ENCODE measurements at places on chromosomes 7 and 10.

- no peak for DNase-seq
Observed at GRCh38 chr7:91941450-91941849, 788 bp downstream of the AKAP9 start.

GRCh38 chr10:103238506-103239252 lies 7.0 kb upstream of the RPEL1 start:
- no peak for DNase-seq

- no peak for DNase-seq
Observed at GRCh38 chr7:29980151-29980550, 9.4 kb downstream of the SCRN1 start.

DNA sequence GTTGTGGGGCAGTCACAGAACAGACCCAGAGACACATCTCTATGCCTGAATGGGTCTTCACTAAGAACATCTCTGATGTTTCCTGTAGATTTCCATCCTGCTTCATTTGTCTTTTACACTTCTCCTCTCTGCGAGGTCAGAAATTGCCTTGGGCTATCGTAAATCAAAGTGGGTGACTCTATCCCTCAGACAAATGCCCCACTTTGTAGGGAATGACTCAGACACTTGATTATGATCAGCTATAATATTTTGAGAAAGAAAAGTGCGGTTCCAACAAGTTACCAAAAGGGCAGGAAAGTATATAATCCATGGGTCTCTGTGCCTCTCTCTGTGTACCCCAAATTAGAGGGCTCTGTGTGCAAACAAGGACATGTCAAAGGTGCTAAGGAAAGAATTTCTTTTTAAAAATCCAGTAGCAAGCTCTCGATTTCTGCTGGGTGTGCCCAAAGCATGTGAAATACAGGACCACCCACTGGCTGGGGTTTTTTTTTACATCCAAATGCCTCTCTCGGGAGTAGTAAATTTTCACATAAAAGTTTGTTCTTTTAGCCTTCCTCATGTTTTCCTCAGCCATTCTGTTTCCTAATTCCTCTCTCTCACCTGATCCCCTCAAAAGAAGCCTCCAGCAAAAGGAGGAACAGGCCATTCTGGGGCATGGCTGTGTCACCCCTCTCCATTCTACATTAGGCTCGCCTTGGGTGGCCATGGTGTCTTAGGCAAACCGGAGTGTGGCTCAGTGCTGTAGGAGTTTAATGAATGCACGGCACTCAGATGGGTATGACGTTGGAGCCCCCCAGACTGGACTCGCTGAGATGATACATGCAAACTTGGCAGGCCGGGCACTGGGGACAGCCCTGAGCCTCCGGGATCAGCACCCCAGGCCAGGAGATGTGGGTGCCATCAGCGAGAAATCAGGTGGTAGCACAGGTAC lies 6.3 kb upstream of the OPN4 start:
- no peak for DNase-seq

DNA sequence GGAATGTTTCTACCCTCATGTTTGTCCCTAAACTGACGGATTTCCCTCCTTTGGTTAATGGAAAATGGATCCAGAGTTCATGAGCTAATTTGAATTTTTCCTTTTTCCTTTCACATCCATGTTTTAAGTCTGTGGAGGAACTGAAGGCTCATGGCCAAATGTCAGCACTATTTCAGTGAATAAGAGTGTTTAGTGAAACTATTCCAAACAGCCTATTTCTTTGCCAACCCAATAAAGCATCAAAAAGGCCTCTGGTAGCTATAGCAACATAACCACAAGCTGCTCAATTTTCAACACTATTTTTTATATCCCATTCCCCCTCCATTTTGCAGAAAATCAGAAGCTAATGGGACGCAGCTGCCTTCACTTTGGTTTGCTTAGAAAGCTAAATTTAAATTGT lies 1454.1 kb downstream of the GATA3 start:
- DNase-seq = no peak

DNA sequence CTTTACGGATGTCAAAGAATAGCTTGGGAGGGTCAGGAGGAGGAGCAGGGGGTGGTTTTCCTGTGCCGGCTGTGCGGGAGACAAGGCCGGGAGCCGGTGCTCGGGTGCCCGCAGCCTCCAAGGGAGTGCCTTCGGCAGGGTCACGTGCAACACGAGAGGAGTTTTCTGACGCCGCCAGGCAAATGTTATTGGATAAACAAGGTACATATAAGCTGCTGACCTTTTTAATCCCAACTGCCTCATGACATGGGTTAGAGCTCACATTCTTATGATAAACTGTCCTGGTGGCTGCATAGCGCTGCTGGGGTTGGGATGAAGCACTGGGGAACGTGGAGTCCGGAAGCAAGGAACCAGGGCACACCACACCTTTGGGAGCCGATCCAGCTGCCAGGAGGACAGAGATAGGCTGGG lies 124.8 kb upstream of the PDLIM1 start:
- no peak for DNase-seq

- no peak for DNase-seq
Observed at GRCh38 chr10:57948796-57949195, 318.9 kb downstream of the IPMK start.

DNA sequence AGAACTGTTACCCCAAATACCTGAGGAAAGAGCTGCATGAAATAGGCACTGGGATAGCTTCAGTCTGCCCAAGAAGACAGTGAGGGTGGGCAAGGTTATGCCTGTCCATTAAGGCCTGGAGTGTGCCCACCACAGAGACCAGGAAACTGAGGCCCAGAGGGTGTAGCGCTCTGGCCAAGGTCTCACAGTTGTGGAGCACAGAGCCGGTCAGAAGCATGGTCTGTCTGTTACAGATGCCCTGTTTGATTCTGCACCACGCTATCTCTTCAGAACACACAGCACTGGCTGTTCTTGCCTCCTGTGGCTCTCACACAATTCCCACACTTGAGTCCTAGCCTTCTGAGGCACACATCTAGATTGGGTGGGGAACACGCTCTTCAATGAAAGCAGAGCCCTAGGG lies 261.4 kb downstream of the GRID1 start:
- no peak for DNase-seq

DNA sequence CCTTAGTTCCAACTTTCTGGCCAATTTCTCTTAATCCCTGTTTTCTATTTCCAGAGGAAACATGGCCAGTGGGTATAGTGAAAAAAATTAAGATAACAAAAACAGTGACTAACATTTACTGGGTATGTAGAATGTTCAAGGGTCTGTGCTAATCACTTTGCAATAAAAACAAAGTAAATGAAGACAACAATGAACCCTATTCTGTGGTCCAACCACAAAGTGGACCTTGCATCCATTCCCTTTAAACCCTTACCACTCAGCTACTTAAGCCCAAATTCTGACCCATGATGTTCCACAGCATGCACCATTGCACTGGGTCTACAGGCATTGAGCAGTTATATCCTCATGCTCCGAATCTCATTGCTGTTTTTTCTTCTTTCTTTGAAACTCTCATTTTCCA lies 179.9 kb upstream of the PRKCQ start:
- DNase-seq = no peak

GRCh38 chr10:18486438-18486837 lies 164.9 kb downstream of the NSUN6 start:
- DNase-seq = no peak

- no peak for DNase-seq
Observed at GRCh38 chr10:79046326-79046725, 22.4 kb upstream of the ZMIZ1 start.

- no peak for DNase-seq
Observed at GRCh38 chr7:121741896-121742295, 131.1 kb upstream of the PTPRZ1 start.

DNA sequence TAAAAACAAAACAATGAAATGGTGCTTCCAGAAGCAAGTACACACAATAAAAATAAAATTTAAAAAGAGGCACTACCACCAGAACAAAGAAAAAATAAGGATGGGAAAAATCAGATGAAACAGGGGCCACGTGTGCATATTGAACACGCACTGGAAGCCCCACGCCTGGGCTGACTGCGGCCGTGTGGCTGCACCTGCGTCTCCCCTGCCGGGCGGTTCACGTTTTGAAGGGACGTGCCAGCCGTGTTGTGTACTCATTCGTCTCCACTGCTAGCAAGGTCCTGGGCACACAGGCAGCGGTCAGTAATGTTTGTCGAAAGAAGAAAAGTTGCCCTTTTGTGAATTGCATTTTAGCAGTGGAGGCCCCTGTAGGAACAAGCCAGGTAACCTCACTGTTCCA lies 255.9 kb upstream of the RNF32 start:
- no peak for DNase-seq

GRCh38 chr10:74227697-74228424 lies 76.8 kb downstream of the ADK start:
- DNase-seq = no peak

DNA sequence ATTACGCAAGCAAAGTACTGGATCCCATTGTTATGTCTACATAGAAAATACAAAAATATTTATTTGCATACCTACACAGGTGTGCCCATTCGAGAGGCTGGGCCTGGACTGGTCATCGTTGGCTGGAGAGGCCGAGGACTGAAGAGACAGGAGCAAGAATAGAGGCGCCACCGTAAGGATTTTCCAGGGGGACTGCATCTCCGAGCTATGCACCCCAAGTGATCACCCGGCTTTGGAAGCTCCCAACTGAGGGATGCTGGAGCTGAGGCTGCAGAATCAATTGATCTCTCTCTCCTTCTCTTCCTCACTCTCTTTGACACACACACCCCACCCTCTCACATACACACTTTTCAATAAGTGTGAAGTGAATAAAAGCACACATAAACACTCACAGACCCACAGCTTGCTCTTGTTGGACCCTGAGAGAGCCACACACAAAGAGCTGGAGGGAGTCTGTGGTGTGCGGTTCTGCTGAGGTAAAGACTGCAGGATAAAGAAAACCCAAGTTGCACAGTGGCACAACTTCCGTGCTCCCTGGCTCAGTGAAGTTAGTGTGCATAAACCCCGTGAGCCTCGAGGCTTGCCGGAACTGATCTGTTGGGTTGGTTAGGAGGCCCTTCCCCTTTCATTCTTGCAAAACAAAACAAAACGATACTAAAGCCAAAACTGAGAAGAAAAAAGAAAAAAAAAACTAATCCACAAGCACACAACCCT lies at the start of gene AOAH:
Gene AOAH (minus strand): TSS at position 544 of the 714 bp plus-strand sequence. CDS start 346 bp downstream, at position 198.
- DNase-seq = no peak

DNA sequence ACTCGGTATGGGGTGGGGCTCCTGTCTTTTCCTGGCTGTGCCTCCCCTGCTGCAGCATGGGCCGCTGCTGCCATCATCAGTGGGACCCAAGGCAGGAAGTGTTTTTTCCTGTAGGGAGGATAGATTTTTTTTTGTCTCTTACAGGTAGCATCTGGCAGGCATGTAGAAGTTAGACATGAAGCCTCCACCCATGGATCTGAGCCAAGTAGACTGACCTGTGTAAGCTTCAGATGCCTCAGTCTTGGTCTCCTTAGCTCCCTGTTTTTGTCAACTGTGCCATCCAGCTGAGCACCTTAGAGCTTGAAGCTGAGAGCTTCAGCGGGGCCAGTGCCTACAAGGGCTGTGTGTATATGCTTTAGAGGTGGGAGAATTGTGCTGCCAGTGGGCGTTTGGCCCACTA lies 93.5 kb downstream of the AUTS2 start:
- no peak for DNase-seq

- DNase-seq = no peak
Observed at GRCh38 chr7:130292682-130293257, at the start of gene CPA4. CPA4 (plus strand) TSS chr7:130293161; CDS start chr7:130293181, 20 bp downstream.

DNA sequence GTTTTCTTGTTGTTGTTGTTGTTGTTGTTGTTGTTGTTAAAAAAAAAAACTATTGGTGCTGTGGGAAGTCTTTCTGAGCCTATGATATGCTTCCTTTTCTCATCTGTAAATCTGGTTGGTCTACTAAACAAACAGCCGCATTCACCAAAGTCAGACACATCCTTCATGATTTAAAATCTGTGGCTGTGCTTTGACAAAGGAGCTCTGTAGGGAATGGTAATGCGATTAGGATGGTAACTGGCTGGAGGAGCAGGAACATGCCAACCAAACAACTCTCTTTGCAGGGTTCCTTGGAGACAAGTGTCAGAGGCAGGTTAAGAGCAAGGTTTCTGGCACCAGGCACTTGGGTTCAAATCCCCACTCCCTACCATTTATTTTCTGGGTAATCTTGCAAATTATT lies 14.9 kb upstream of the SP4 start:
- DNase-seq = no peak

GRCh38 chr7:39137480-39137879 lies 159.8 kb downstream of the POU6F2 start:
- no peak for DNase-seq

GRCh38 chr7:74355091-74355490 lies 65.9 kb downstream of the CLIP2 start:
- DNase-seq = no peak

Measured in stimulated activated CD4-positive, alpha-beta T cell treated with anti-CD3 and anti-CD28 coated beads, TNF-alpha, amount 100 ng/mL, for 4 hours (primary cell).